ENCODE measurements at places on chromosomes 16 and 17. TPM values are rescaled to one million over a fixed set of nuclear protein-coding genes. Genes with fewer than 3 reads are reported as not detected.
A peak's percentile ranks its signal among the peaks of the same experiment; 100 is the strongest.

The SMIM36 gene
- not detected for total RNA-seq

The PTX4 gene
- not detected for total RNA-seq

The IKZF3 gene
- total RNA-seq = not detected

The TRPV2 gene
- total RNA-seq = 30.8 TPM

GRCh38 chr17:4125552-4125951 lies 17.3 kb downstream of the ZZEF1 start:
- DNase-seq = no peak

- DNase-seq = no peak
Observed at GRCh38 chr17:10631701-10632100, 25.4 kb downstream of the MYH3 start.

DNA sequence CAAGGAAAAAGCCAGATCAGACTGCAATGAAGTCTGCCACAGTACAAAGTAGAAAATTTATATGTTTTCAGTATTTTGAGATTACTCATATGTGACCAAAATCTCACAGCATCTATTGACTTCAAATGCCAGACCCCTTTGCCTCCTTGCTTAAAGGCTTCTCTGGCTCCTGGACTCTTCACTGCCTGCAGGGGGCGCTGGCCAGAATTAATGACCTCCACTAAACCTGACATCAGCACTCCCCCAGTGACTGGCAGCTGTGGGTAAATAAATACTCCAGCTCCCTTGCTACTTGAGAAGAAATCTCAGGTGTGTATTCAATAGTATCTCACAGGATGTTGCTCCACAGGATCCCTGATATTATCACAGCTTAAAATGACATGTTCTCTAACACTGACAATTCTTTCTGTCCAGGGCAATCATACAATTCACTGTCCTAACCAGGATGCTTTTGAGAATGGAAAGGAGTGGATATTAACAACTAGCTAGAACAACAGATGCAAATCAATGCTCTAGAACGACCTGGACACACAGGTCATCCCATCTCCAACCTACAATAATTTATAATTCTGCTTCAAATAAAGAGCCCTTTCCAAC lies 4.0 kb downstream of the BECN1 start:
- peak; percentile 37 for DNase-seq

DNA sequence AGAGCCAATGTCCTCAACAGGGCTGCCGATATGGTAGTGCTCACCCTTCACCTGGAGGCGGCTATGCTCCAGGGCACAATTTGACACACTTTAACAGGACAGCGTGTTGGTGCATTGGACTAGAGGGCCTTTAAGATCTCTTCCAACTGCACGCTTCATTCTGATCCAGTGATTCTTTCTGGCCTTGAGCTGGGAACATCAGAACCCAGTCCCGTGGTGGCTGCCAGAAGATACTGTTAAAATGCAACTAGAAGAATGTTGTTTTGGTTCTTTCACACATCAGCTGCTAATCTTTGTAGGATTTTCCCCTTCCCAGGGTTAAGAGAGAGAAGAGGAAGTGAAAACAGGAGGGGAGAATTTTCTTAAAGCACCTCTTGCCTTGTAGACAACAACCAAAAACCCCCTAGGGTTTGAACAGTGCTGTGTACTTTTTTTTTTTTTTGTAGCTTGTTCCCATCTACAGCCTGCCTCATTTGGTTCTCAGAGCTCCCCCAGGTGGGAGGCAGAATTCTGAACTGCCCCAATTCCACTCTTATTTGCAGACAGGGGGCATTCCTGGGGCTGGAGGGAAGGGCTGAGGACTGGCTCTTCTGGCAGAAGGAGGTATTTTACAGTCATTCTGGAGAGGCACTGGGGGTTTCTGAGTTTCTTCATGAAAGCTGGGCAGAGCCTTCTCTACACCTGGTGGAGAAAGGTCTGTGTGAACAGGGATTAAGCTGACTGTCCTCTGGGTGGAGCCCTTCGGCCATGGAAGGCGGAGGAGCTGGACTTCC lies 32.4 kb downstream of the SMARCE1 start:
- DNase-seq = peak; percentile 47

DNA sequence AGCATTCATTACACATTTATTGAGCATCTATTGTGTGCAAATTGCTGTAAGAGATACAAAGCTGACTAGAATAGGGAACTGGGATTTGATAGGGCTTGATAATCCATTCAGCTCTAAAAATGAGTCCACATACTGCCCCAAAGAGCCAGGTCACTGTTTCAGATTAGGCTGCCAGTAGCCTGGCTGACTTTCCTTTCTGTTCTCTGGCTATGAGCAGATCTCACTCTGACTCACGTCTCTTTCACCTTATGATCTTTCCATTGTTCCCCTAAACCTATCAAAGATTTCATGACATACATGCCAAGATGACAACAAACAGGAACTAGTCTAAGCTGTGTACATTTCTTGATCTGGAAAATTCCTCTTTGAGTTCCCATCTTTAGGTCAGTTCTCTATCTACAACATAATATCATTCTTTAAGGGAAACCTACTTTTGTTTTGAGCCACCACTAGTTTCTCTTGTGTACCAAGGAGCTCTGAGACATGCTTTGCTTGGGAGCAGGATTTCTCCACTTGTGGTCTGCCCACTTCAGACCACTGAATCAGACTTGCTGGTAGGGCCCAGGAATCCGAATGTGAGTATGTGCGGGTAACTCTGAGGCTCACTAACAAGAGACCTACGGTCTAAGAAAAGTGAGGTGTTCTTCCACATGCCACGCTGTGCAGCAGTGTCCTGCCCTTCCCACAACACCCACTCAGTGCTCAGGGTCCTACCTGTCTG lies 40.9 kb upstream of the ICAM2 start:
- peak; percentile 36 for DNase-seq

- no peak for DNase-seq
Observed at GRCh38 chr17:57819285-57819684, 30.6 kb downstream of the MRPS23 start.

GRCh38 chr16:27177031-27177774 lies 26.1 kb upstream of the KDM8 start:
- peak; percentile 93 for DNase-seq
